ENCODE measurements at places on chromosomes 5 and 9.

DNA sequence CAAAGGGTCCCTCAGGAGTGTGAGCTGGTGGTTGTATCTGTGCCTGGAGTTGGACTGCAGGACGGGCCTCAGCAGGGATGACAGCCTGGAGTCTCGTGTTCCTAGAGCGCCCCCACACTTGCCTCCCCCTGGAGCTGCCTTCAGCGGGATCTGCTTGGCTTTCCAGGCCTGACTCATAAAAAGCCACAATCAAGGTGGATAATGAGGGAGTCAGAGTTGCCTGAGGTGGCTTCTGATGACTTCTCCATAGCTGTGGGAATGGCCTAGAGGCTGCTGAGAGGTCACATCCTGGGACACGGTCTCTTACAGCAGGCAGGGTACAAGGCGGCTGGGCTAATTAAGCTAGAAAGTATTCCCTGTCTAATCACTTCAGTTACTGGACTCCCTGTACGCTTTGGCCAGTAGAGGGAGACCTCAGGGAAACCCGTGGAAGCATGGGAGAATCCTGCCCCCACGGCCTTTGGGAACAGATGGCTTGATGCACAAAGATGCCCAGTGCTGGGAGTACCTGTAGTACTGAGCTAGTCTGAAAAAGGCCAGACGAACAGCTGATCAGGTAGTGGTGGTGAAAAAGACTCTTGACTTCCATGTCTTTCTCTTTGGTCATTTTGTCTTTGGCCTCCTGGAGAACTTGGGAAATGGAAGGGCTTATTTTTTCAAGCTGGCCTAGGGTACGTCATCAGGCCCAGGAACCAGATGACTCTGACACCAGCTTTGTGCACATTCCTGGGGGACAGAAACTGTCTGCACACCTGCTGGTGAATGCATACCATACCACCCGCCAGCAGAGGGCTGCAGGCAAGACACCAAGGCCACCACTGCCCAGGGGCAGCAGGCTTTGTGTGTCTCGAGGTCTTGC, 16.1 kb upstream of the FRRS1L start:
- DNase-seq, result no peak

DNA sequence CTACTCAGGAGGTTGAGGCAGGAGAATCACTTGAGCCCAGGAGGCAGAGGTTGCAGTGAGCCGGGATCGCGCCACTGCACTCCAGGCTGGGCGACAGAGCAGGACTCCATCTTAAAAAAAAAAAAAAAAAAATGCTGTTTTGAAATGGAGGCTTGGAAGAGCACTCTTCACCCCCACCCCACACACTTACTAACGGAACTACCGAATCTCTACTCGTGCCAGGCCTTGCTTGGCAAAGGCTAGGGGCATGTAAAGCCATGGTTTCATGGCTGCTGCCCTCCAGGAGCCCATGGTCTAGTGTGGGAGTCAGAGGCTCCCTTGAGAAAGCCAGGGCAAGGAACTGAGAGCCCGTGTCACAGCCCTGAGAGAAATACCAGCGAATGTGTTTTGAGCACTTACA, 21.3 kb downstream of the PCDHGC5 start:
- DNase-seq, result no peak

DNA sequence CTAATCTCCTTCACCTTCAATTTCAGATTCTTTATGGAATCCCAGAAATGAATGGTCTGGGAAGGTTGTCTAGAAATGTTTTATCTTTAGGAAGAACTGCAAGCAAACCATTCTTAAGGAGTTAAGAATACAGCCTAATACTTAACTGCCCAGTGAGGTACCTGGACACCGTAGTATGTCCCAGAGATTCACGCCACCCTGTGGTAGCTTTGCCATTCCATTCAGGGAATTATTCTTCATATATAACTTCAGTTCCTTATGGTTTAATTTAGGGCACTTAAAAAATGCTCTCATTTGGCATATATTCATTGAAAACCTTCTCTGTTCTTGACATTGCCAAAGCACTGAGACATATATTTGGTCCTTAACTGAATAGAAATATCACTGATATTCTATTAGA, 49.7 kb downstream of the ACTBL2 start:
- DNase-seq, result no peak

- no peak for DNase-seq
Observed at GRCh38 chr9:135243201-135244190, 156.0 kb downstream of the OLFM1 start.

GRCh38 chr9:124549016-124549415, 41.8 kb upstream of the NR5A1 start:
- DNase-seq, result no peak

DNA sequence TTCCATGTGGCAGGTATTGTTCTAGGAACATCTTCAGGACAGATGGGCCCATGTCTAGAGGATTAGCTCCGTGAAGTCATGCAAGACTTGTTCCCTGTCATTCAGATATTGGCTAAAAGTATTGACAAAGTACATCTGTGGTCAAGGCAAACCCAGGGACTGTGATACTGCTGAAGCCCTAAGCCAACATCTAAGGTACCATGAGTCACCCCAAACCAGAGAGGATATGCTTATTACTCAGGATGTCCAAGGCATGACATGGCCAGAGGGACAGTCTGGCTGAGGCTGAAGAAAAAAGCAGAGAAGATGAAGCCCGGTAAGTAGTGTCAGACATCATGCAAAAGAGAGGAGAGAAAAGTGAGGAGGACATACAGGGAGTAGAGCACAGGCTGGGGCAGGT, 31.0 kb downstream of the HMHB1 start:
- no peak for DNase-seq

GRCh38 chr5:65043843-65044359, 275.2 kb downstream of the CWC27 start:
- DNase-seq, result no peak

DNA sequence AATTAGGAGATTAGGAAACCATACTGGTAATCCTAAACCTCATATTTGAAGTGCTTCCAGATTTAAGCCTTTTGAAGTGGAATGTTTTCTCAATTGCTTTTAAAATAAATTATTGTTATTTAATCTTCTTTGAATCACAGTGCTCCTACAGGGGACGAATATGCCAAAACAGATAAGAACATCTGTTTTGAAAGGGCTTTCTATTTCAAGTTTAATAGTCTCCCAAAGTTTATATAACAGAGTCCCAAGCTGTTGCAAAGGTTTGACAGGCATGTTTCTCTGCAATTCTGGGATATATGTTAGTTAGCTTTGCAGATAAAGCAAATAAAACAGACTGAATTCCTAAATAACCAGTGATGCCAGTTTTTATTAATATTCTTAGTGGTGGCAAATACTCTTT, 803.7 kb downstream of the TLE4 start:
- DNase-seq, result no peak

GRCh38 chr5:131252824-131253171, 11.1 kb upstream of the CDC42SE2 start:
- peak; percentile 54 for DNase-seq

DNA sequence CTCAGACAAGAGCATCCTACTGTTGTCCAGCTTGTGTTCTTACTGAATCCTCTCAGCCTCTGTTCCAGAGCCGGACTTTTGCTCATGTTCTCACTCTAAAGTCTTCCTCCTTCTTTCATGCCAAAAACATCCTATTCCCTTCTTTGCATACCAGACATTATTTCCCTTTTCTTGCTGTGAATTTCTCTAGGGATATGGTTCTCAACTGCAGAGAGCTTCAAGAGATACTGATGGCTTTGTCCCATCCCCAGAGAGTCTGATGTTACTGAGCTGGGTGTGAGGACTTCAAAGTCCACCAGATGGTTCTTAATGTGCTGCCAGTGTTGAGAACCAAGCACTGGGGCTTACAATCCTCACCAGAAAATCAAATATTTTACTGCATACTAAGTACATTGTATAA, 98.6 kb upstream of the FER start:
- no peak for DNase-seq

- DNase-seq, result no peak
Observed at GRCh38 chr5:15376803-15377202, 123.2 kb upstream of the FBXL7 start.

GRCh38 chr9:109556786-109557185, 58.7 kb upstream of the PTPN3 start:
- DNase-seq, result no peak

GRCh38 chr5:132681476-132681831, 7.7 kb downstream of the IL4 start:
- DNase-seq, result no peak

- DNase-seq, result no peak
Observed at GRCh38 chr9:127537014-127537413, 75.1 kb upstream of the STXBP1 start.

GRCh38 chr5:18159331-18159730, 525.1 kb downstream of the TAF11L14 start:
- no peak for DNase-seq

DNA sequence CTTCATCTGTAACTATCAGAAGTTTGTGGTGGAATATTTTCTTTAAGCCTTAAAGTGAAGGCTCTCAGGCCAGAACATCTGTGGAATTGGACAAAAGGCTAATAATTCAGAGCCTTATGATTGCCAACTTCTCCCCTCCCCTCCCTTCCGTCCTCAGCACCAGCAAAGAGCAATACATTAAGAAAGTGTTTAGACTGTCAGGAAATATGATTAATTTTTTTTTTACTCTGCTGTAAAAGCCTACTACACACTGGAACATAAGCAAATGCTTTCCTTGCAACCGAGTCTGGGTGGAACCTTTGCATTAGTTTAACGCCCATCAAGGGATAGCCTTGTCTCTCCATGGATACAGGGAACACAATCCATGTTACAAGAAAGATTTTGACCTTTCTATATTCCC, 110.3 kb upstream of the TARS1 start:
- DNase-seq, result no peak

DNA sequence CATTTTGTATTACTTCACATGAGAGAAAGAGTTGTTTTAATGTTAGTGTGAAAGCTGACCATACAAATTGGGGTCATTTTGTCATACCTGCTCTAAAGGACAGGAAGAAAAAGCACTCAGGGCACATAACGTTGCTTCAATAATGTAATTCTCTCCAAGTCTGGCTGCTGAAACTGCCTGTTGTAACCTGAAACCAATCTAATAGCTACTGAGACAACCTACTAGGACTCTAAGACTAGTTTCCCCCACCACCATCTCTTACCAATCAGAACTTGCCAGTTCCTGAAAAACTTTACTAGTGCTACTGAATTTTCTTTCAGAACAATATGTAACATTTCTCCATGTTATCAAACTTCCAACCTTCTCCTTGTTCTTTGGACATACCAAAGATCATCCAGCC, 374.7 kb downstream of the PTPRD start:
- DNase-seq, result no peak

- DNase-seq, result no peak
Observed at GRCh38 chr5:123001808-123002207, 34.7 kb downstream of the PPIC start.

GRCh38 chr5:52694648-52695047, 93.1 kb upstream of the ITGA1 start:
- DNase-seq, result no peak
